Esophagus muscularis mucosa (tissue), 4 donors: ENCODE measurements at places on chromosomes 11 and 22.

GRCh38 chr11:2222451-2222850 lies 47.9 kb downstream of the ASCL2 start:
- DNase-seq, result no peak

- no peak for DNase-seq
Observed at GRCh38 chr11:9990221-9990973, 303.6 kb downstream of the SBF2 start.

DNA sequence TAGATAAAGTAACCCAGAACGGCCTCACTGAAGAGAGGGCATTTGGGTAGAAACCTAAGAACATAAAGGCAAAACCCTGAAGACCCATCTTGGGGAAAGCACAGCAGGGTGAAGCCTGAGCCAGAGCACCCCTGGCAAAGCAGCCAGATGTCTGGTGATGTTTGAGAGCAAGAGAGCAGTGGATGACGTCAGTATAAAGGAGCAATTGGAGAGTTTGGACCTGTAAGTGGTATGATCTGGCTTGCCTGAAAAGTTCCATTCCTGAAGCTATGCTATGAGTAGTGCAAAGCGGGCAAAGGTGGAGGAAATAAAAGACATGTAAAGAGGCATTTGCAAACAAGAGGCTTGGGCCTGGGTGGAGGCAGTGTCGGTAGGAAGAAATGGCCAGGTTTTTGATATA lies 167.8 kb downstream of the MSANTD4 start:
- no peak for DNase-seq

DNA sequence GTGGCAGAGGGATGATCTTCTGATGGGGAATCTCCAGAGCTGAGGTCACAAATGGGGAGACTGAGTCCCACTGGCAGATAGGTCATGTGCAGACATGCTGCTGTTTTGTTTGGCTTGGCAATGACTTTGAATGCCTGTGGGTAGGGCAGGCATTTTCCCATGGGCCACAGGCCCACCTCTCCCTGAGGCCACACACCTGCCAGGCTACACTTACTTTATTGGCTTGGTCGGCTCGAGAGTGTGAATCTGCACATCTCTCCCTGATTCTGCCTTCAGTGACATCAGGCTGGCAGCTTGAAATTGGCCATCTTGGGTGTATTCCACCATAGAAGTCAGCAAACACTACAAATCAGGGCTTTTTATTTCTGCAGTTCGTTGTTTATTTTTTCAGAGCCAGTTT lies 91.5 kb downstream of the GRIK4 start:
- no peak for DNase-seq

DNA sequence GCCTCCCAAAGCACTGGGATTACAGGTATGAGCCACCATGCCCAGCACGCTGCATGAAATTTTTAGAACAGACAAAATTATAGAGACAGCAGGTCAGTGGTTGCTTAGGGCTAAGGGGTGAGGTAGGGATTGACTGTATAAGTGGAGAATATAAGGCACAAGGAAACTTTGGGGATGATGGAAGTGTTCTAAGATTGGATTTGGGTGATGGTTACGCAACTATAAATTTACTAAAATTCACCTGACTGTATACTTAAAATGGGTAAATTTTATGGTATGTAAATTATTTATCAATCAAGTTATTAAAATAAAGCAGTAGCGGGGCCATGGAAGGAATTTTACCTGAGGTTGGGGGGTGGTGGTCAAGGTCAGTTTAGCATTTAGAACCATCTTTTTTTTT lies 16.4 kb upstream of the POLD3 start:
- no peak for DNase-seq

DNA sequence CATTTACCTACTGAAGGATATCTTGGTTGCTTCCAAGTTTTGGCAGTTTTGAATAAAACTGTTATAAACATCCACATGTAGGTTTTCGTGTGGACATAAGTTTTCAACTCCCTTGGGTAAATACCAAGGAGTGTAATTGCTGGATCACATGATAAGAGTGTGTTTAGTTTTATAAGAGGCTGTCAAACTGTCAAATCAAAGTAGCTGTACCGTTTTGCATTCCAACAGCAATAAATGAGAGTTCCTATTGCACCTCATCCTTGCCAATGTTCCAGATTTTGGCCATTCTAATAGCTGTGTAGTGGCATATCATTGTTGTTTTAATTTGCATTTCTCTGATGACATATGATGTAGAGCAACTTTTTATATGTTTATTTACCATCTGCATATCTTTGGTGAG lies 190.8 kb upstream of the SYN3 start:
- DNase-seq, result no peak

- no peak for DNase-seq
Observed at GRCh38 chr22:47030881-47031627, 268.6 kb downstream of the TBC1D22A start.

- DNase-seq, result no peak
Observed at GRCh38 chr22:29394931-29395581, 6.7 kb upstream of the AP1B1 start.

DNA sequence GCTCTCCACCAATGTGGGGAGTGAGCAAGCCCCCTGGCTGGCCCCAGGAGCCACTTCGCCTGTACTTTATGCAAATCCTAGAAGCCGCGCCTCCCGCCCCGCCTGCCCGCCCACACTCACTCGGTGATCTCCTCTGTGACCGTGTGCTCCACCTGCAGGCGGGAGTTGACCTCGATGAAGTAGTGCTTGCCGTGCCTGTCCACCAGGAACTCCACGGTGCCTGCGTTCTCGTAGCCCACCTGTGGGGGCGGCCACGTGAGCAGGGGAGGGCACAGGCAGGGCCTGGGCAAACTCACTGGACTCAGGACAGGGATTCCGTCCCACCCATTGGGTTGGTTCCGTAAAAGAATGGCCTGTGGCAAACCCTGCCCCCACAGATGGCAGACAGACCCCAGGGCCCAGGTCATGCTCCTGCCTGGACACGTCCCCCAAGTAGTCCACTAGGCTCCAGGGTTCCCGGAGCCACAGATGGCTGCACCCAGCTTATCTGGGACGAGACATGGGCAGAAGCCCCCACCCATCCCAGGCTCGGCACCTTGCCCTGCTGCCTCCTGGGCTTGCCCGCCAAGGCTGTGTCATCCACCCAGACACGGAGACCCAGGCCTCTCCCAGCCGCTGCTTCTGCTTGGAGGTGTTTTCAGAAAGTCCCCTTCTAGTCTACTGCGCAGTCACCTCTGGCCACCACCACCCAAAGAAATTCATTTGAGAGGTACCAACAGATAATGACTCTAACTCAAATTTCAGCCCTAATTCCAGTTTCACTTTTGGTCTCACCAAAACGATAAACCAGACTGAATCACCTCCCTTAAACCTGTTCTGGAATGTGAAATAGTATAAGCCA lies 12.1 kb downstream of the LRFN4 start:
- DNase-seq, result no peak

DNA sequence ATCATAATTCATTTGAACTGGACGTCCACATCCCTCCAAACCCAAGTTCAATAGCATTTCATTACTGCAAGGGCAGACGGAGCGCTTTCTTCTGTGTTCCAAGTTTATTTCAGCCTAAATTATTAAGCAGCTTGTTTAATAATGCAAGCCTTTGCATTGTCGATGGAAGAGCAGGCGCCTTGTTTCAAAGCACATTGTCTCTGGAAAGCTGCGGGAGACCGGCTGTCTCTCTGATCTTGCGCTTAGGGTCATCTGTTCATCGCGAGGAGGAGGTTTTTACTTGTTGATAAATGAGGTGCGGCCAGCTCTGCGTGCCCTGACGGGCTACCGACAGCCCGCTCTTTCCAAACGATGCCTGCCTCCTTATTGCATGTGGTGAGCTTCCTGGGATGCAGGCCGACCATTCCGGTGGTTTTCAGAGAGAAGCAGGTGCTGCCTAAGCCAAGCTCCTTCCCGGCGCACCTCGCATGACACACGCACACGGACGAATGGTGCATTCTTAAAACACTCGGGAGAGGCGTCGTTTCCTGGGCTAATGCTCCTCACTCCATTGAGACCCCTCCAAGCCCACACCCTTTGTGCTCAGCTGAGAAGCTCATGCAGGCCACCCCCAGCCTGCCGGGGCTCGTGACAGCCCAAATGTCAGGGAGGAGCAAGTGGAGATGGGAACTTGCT lies 456.9 kb downstream of the BRD1 start:
- no peak for DNase-seq

DNA sequence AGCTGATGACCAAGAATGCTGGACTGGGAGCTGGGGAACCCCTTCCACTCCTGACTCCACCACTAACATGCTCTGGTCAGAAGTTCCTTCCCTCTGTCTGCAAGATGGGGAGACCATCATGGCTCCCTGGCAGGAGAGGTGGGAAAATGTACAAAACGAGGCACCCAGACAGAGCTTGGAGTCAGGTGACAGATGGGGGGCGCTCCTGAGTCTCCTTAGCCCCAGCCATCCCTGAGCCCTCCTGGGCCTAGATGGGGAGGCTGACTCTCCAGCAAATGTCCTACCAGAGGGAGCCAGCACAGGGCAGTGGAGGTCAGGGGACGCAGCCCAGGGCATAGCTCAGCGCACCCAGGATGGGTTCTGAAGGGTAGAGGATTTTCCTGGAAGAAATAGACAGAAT lies 20.0 kb downstream of the KCNJ4 start:
- DNase-seq, result no peak

DNA sequence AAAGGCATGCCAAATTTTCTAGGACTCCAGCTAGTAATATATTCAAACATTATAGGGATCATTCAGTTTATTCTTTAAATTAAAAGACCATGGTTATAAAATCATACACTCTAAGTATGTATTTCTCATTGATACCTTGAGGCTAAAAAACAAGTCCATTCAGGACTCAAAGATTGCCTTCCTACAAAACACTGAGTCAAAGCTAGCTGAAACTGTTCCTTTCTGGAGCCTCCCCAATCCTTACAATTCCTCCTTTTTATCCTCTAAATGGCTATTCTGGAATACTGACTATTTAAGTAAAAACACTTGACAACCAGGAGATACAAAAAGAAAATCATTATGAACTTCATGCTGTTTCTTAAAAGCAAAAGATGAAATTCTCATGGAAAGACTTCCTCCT lies 4.9 kb upstream of the TTLL12 start:
- DNase-seq, result no peak

DNA sequence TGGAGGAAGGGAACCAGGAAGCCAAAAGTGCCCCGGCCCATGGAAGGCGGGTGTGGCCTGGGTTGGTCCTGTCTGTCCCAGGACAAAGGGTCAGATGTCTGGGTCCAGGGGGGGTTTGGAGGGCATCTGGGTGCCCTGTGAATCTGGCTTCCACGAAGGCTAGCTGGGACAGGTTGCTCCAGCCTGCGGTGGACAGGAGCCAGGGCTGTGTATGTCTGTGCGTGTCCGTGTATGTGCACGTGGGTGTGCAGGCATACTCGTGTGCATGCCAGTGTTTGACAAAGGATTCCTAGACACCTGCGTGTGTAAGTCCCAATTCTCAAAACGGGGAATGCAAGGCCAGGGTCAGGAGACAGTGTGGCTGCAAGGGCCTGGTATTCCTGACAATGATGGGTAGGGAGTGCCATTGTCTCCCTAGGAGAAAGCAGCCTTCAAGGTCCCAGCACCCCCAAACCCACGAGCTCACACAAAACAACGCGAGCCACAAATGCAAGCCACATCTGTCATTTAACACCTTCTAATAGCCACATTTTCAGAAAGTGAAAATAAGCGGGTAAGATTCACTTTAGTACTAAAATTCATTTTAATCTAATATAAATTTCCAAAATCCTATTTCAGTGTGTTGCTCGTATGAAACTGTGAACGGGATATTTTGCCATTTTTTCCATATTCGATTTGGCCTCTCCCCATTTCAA lies 78.4 kb upstream of the WNT7B start:
- no peak for DNase-seq

DNA sequence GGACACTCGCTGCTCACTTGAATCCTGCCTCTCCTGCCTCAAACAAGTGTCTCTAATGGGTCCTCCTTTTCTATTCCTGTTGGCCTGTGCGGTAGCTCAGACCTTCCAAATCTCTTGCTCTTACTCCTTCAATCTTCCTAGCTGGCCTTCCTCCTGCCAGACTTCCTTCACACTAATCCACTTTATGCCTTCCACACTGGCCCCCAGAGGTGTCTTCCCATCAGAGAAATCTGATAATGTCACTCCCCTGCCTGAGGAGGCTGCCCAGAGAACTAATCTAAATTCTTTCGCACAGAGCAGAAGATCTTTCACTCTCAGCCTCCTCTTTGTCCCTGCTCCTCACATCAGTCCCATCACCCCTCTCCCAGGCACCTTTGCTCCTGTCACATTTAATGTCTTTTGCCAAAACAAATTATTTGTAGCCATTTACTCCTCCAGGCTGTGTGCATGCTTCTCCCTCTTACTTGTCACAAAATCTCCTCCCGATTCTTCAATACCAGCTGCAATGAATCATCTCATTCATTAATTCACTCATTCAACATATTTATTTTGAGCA lies 175.7 kb downstream of the MAML2 start:
- no peak for DNase-seq

GRCh38 chr11:20161230-20161918 lies 1.1 kb upstream of the DBX1 start:
- DNase-seq, result no peak

DNA sequence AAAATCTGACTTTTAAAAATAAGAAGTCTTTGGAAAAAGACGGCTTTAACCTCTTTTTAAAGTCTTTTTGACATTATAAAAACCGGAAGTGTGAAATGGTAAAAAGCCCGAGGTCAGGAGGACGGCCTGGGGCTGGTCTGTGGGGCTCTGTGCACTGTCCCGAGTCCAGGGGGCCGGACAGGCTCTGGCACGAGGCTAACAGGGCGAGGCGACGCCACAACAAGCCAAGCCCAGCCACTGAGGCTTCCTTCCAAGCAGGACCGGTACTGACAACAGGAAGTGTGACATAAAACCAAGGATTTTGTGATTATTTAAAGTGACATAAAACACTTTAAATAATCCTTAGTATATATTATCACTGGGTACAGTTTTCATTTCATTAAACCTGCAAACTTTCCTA lies 39.2 kb downstream of the BRD1 start:
- DNase-seq, result no peak

- DNase-seq, result no peak
Observed at GRCh38 chr11:75945947-75946346, 130.9 kb downstream of the UVRAG start.

- no peak for DNase-seq
Observed at GRCh38 chr11:8194956-8195355, 26.1 kb upstream of the RIC3 start.

- no peak for DNase-seq
Observed at GRCh38 chr11:12803086-12803826, 129.0 kb downstream of the TEAD1 start.

DNA sequence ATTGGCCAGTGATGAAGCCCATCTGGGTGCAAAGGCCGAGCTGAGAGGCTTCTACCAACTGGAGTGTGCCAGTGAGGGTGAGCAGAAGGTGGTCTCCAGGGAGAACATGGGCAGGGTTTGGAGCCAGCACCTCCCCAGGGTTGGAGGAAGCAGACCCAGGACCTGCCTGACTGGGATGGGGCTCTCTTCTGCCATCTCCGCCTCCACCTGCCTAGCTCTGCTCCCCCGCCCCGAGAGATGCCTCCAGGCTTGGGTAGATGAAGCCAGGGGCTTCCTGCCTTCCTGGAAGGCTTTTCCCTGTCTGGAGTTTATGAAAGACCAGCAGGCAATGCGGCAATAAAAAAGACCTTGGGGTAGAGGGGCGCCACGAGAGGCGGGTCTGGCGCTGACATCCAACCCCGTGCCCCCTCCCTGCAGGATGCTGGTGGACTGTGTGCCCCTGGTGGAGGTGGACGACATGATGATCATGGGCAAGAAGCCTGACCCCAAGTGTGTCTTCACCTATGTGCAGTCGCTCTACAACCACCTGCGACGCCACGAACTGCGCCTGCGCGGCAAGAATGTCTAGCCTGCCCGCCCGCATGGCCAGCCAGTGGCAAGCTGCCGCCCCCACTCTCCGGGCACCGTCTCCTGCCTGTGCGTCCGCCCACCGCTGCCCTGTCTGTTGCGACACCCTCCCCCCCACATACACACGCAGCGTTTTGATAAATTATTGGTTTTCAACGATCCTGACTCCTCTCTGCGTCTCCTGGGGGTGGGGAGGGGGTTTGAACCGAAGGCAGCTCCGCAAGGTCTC lies 3.3 kb downstream of the SELENOM start:
- no peak for DNase-seq
